ENCODE measurements at places on chromosomes 4 and X.

DNA sequence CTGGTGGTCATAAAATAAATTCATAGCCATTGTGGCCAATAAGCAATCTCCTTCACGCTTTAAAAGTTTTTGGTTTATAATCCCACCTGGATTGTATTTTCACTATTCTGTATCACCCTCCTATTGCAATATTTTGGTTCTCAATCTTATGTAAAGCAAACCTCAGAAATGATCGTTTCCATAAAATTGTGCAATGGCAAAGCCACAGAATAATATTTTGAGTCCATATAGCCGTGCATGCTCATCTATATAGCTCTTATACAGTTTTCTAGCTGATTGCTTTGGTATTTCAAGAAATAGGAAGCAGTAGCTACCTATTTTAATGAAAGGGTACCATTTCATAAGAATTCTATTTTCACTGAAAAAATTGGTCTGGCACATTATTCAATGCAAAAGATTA, 10.0 kb upstream of the HAND2 start:
- no peak for DNase-seq

DNA sequence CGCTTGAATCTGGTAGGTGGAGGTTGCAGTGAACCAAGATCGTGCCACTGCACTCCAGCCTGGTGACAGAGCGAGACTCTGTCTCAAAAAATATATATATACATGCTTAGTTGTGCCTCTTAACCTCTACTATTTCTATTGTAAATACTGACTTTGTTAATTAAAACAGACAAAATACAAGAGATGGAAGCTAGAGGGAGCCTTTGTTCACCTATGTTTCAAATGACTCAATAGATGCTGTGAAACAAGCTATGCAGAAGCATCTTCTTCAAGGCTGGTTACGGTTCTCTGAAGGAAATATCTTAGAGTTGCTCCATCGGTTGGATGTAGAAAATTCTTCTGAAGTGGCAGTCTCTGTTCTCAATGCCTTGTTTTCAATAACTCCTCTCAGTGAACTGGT, 6.2 kb downstream of the NCAPG start:
- no peak for DNase-seq

- DNase-seq, result no peak
Observed at GRCh38 chr4:2830632-2831610, 12.7 kb upstream of the ADD1 start.

DNA sequence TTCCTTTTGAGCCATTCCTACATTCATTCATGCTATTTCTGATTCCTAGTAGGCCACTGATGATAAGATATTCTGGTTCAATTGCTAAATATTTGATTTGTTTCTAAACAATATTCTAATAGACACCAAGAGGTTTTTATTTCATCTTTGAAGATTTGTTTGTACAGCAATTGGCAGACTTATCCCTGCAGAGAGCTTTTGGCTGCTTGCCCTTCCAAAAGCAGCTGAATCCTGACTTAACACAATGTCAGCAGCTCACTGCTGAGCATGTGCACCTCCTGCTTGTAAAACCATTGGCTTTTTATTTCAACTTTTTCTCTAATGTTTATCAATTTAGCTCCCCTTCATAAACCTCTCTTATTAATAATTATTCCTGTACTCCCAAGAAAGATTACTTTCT, 45.3 kb downstream of the MMRN1 start:
- DNase-seq, result no peak

GRCh38 chrX:39922488-39922887, 175.3 kb downstream of the BCOR start:
- DNase-seq, result no peak

- DNase-seq, result no peak
Observed at GRCh38 chrX:86023811-86024210, 23.5 kb downstream of the CHM start.

DNA sequence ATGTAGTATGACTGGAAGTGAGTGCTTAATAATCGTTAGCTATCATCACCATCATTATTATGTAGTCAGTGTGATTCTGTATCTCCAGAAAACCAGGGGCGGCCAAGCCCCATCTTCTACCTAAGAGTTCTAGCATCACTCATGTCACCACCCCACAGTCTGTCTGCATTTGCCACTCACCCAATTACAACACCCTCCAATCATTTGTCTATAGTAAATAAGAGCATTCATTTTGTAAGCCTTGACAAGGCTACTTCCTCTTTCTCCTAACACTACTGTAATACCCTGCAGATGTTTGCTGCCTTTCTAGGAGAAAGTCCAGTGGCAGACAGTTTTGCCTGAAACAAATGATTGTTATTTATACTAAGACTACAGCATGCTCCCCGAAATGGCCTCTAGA, 15.8 kb upstream of the IL21 start:
- no peak for DNase-seq

DNA sequence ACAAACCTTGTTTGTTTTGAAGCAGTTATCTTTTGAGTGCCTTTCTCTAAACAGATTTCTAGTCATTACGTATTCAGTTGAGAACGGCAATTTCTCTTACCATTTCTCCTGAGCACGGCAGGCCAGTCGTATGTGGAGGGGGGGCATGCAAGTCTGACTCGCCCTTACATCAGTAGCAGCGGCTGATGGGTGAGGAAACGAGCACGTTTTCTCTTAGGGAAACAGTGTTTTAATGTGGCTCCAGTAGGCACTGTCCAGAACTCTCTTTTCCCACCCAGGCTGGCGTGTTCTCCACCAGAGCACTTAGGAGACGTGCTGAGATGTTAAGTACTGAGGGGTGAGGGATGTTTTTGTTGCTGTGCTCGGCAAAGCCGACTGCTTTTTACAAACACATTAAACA, 240.5 kb downstream of the STIM2 start:
- no peak for DNase-seq

GRCh38 chr4:115272594-115272993, 159.2 kb upstream of the NDST4 start:
- no peak for DNase-seq

- no peak for DNase-seq
Observed at GRCh38 chr4:154822775-154823174, 41.7 kb downstream of the RBM46 start.

- DNase-seq, result no peak
Observed at GRCh38 chr4:1487761-1488160, 81.5 kb upstream of the NKX1-1 start.

DNA sequence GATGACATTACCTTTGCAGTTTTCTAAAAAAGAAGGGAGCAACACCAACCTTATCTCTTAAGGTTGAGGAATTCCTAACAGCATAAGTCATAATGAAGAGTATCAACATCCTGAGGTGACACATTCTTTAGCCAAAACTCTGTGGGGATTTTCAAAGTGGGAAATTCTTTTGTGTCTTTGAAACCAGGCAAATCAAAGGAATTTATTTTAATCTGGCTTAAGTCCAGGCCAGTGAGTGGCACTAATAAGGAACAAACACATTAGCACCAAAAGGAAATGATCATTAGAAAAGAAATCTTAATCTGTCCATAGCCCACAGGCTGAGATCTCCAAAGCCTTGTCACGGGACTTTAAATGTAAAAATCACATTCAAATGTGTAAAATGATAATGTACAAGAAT, 110.1 kb downstream of the LARP7 start:
- no peak for DNase-seq

GRCh38 chrX:109378281-109378680, 103.6 kb downstream of the GUCY2F start:
- no peak for DNase-seq

DNA sequence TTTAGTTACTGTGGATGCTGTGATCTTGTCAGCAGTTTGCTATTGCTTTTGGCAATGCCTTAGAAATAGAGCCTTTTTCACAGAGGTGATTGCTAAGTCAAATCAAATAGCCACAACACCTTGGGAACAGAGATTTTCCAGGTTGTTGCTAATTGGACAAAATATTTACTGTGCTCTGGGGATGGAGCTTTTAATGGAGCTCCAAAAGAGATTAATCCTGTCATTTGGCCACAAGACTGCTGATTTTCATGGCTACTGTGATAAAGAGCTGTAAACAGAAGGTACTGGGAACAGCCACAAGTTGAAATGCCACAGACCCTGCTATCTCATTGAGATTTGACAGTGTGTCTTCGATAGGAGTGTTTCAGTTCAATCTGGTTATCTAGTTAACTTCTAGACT, 1715.2 kb upstream of the ADGRL3 start:
- DNase-seq, result no peak

DNA sequence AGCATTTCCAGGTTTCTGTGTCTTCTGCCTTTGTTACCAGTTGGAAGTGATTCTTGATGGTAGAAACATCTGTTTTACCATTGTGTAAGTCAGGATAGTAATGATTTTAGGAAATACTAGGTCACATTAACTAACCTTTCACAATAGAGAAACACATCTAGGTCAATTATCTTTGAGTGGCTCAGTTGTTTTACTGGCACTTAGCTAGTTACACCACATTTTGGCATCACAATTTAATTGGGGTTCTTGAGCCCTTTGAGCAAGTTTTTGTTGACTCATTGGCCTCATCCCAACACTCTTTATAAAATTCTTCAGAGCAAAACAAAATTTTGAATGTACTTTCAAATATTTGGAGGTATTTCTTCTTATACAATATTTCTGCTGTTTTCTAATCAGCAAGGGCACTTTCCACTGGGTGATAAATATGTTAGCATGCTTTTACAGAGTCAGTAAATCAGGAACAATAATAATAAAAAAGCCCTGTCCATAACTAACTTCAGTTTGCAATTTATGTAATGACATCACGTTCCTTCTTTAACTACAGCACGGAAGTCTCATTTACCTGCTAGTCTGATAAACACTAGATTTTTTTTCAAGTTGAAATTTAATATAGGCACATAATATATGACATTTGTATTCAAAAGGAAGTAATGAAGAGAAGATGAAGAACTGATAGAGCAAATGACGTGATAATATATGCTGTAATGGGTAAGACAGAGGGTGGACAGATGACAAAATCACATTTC, 64.8 kb upstream of the GK2 start:
- DNase-seq, result no peak

GRCh38 chrX:8815460-8816065, 14.4 kb upstream of the FAM9A start:
- peak; percentile 35 for DNase-seq

- DNase-seq, result peak; percentile 22
Observed at GRCh38 chrX:56232221-56233082, at the start of gene KLF8. TSS of gene KLF8 (plus strand) at chrX:56232356. CDS start at chrX:56233335, 979 bp downstream.

DNA sequence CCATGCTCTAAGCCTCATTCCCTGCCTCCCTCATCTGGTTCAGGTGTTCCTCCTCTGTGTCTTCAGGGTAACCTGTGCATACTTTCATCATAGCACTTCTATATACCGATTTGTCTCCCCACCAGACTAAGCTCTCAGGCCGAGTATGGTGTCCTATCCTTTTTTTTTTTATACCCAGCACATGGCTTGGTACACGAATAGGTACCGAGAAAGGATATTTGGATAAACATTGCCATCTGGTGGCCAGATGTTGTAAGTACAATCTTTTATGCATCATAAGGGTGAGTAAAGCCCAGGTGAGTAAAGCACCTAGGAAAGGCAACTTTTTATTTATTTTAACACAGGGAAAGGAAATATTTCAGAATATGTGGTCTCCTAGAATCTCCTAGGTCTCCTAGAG, 68.4 kb downstream of the MID2 start:
- peak; percentile 52 for DNase-seq

DNA sequence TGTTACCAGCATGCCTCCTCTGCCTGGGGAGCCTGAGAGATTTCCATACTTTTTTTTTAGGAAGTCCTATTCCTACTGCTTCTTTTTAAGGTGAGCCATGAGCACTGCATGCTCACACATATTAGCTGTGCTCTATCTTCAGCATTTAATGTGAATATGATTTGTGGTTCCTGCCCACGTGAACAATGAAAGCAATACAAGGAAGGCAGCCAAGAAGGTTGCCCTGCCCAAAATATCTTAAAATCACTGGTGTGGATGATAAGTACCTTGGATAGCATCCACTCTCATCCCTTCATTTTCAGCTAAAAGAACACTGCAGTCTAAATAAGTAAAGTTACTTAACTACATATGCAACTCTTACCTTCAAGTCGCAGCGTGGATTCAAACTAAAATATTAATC, 607.5 kb downstream of the PACRGL start:
- no peak for DNase-seq

GRCh38 chr4:64756016-64756415, 346.8 kb upstream of the TECRL start:
- DNase-seq, result no peak

All from activated CD4-positive, alpha-beta T cell treated with anti-CD3 and anti-CD28 coated beads for 4 hours (primary cell).